Vagina (tissue), 2 donors: ENCODE measurements at places on chromosomes 5 and 9.

DNA sequence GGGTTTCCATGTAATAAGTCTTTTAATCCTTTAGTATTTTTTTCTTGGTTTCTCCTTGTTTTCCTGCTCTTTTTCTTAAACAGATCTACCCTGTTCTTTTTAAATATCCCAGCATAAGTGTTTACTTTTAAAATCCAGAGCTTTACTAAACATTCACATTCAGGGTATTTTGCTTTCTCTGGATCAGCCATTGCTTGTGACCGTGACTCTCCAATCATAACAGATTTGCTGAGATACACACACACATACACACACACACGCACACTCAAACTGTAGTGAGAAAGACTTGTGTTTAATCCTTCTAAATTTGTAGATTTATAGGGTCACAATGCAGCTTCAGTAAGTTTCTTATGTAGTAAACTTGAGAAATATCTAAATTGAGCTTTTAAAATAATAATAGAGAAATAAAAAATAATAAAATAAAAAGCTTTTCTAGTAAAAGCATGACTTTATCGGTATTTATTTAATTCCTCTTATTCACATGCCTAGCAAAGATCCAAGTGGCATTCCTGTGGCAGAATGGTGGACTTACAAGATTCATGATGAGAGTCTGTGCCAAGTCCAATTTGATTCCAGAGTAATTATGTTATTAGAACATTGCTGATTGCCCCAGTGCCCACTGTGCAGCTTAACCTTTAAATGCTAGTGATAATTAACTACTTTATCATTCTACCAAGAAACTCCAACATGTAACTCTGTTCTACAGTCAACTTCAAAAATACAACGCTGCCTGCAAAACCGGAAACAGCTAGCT lies 129.0 kb downstream of the TLE4 start:
- DNase-seq: no peak
- H3K36me3 ChIP-seq: no peaks in the 10 kb centered on the region
- no peaks in the 10 kb centered on the region for H3K27me3 ChIP-seq
- no peak overlapping the region for H3K4me3 ChIP-seq
- H3K4me1 ChIP-seq: peaks cover 3% of the 10 kb centered on the region

DNA sequence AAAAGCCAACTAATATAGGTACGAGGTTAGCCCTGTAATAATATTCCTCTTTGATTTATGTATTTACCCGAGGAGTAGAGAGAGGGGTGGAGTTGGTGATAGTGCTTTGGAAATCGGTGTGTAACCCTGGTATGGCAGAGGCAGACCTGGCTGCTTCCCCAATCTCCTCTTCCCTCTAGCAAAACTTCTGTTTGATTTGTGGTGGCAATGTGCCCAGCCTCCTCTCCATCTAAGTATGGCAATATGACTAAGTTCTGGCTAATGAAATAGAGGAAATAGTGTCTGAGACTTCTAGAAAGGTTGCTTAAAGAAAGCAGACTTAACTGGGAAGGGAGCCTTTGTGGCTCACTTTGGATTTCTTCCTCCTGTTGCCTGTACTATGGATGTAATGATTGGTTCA lies 491.1 kb downstream of the ENC1 start:
- H3K27me3 ChIP-seq: no peaks in the 10 kb centered on the region
- H3K4me1 ChIP-seq: no peaks in the 10 kb centered on the region
- no peaks in the 10 kb centered on the region for H3K36me3 ChIP-seq
- H3K4me3 ChIP-seq: no peak overlapping the region
- DNase-seq: no peak
- no peak overlapping the region for H3K27ac ChIP-seq

DNA sequence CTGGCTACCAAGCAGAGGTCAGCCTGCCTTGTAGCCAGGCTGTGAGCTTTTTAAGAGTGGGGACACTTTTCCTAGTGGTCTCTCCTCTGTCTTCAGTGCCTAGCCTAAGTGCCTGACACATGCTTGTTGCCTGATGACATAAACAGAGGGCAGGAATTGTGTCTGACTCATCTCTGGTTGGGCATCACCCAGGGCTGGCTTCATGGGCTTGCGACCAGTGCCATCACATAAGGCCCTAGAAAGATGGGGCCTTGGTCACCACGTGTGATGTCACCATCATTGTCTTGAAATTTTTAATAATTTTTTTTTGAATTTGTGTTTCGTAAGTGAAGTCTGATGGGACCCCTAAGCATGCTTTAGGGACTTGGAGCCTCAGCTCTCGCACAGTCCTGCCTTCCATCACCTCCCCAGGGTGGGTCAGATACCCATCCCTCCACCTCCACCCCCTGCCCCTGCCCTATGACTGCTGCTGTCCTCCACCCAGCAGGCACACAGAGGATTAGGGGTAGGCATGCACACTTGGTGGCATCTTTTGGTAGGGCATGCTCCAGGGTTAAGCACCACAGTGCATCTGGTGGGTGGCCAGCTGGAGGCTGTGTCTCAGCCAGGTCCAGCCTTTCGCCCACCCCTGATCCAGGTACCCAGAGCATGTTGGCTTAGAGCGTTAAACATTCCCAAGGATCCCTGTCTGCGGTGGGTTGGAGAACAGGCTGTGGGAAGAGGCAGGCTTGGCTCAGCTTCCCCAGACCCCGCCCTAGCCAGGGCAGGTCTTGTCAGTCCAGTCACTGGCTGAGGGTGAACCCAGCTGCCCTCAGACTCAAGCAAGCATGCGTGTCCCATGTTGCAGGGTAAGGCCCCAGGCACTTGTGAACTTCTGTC lies 80.1 kb upstream of the SH3PXD2B start:
- no peak overlapping the region for H3K4me3 ChIP-seq
- peaks cover 22% of the 10 kb centered on the region for H3K4me1 ChIP-seq
- H3K36me3 ChIP-seq: no peaks in the 10 kb centered on the region
- H3K27ac ChIP-seq: peak overlapping the region; percentile 43

DNA sequence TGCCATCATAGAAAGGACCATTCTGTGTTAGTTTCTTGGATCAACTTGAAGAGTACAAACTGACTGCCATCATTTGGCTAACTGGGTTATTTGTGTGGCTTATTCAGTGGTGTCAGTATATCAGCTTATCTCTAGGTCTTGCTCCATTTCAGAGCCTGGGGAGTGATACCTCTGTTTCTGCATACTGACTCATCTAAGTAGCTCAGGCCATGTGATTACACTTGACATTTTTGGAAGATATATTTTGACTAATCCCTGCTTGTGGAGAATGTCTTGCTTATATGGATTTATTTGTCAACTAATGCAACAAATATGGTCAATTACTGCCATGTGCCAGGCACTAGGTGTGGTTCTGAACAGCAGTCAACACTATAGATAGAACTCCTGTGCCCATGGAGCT lies 311.7 kb downstream of the YTHDC2 start:
- H3K4me3 ChIP-seq: no peak overlapping the region
- no peak for DNase-seq
- H3K4me1 ChIP-seq: no peaks in the 10 kb centered on the region
- H3K27ac ChIP-seq: no peak overlapping the region

GRCh38 chr9:76730801-76731200 lies 33.4 kb upstream of the PCA3 start:
- H3K4me3 ChIP-seq: no peak overlapping the region
- H3K27me3 ChIP-seq: no peaks in the 10 kb centered on the region
- H3K4me1 ChIP-seq: no peaks in the 10 kb centered on the region
- DNase-seq: no peak

- no peaks in the 10 kb centered on the region for H3K36me3 ChIP-seq
- H3K4me1 ChIP-seq: peaks cover 7% of the 10 kb centered on the region
- H3K27ac ChIP-seq: no peak overlapping the region
- H3K27me3 ChIP-seq: no peaks in the 10 kb centered on the region
- DNase-seq: no peak
- no peak overlapping the region for H3K4me3 ChIP-seq
These were observed 56.0 kb downstream of the PLK2 start for GRCh38 chr5:58403822-58404433.

GRCh38 chr5:142587354-142587965 lies 98.4 kb downstream of the FGF1 start:
- H3K4me1 ChIP-seq: no peaks in the 10 kb centered on the region
- no peak for DNase-seq
- no peaks in the 10 kb centered on the region for H3K36me3 ChIP-seq
- H3K27me3 ChIP-seq: no peaks in the 10 kb centered on the region

DNA sequence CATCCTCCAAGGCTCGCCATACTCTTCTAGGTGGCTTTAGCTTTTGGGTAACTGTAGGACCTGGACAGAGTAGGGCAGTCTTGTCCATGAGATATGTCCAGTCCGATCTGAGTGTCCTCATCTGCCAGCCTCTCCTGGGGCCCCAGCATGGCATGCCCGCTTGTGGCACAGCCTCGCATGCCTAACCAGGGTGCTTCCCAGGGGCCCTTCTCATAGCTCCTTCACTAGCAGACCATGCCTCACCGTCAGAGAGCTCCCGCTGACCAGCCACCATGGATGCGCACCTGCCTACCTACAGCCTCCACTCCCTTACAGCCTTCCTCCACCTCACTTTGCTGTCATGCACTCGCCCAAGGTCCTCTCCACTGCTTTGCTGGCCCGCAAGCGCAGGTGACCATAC lies 60.6 kb upstream of the FNIP1 start:
- no peaks in the 10 kb centered on the region for H3K36me3 ChIP-seq
- DNase-seq: no peak
- no peak overlapping the region for H3K4me3 ChIP-seq
- no peaks in the 10 kb centered on the region for H3K4me1 ChIP-seq
- no peak overlapping the region for H3K27ac ChIP-seq
- H3K27me3 ChIP-seq: no peaks in the 10 kb centered on the region

- no peak overlapping the region for H3K27ac ChIP-seq
- peaks cover 6% of the 10 kb centered on the region for H3K36me3 ChIP-seq
- no peaks in the 10 kb centered on the region for H3K27me3 ChIP-seq
- H3K4me1 ChIP-seq: no peaks in the 10 kb centered on the region
- no peak for DNase-seq
These were observed 38.0 kb upstream of the CCDC152 start for GRCh38 chr5:42718591-42718990.

GRCh38 chr9:6450641-6451375 lies 37.8 kb downstream of the UHRF2 start:
- no peak overlapping the region for H3K4me3 ChIP-seq
- peaks cover 53% of the 10 kb centered on the region for H3K4me1 ChIP-seq
- H3K36me3 ChIP-seq: no peaks in the 10 kb centered on the region
- H3K27ac ChIP-seq: no peak overlapping the region
- DNase-seq: no peak

DNA sequence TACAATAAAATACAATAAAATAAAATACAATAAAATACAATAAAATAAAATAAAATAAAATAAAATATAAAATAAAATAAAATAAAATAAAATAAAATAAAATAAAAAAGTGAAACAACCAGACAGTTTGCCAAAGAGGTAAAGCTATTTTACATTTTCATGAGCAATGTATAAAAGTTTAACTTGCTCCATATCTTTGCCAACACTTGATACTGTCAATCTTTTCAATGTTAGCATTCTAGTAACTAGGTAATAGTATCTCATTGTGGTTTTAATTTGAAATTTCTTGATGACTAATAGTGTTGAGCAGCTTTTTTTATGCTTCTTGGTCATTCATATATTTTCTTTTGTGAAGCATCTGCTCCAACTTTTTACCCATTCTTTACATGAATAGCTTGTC lies 17.3 kb downstream of the TTC33 start:
- no peak for DNase-seq
- H3K27me3 ChIP-seq: no peaks in the 10 kb centered on the region
- H3K4me1 ChIP-seq: peaks cover 12% of the 10 kb centered on the region
- H3K36me3 ChIP-seq: peaks cover 13% of the 10 kb centered on the region
